ENCODE measurements at places on chromosomes 5 and 9.

- DNase-seq, result no peak
Measured at GRCh38 chr9:31807574-31808256, 576.7 kb upstream of the ACO1 start.

GRCh38 chr5:107516452-107517184 lies 154.1 kb downstream of the EFNA5 start:
- DNase-seq, result no peak

DNA sequence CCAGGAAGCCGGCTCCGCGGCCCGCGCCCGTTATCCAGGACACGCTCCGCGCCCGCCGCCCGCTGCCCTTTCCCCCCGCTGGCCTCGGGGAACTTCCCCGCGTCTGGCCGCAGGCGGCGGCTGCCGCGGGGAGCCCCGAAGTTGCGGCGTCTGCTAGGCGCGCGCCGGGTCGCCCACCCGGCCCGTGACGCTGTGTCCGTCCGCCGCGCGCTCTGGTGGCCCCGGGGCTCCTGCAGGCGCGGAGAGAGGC lies 621 bp upstream of the GCNT4 start:
- no peak for DNase-seq

- DNase-seq, result no peak
Measured at GRCh38 chr5:155529362-155529761, 515.8 kb downstream of the KIF4B start.

- no peak for DNase-seq
Measured at GRCh38 chr5:181261320-181262049, 542 bp upstream of the TRIM52 start.

- no peak for DNase-seq
Measured at GRCh38 chr9:107805201-107805600, 315.6 kb upstream of the KLF4 start.

GRCh38 chr5:107512029-107512428 lies 158.7 kb downstream of the EFNA5 start:
- no peak for DNase-seq

DNA sequence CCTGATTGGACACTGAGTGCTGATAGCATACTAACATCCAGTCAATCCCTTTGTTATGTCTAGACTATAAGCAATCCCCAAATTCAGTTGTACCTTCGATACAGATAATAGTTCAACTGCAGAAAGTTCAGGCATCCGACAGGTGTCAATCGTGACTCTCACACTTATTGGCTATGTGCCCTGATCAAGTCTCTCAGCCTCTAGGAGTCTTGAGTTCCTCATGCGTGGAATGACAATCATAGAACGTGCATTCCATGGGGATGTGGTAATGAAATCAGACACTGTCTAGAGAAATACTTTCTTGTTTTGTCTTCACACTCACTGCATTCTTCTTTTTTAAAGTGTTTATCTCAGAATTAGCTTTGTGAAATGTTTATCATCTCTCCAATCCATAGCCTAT lies 4.8 kb downstream of the ANKRD34B start:
- no peak for DNase-seq

- DNase-seq, result no peak
Measured at GRCh38 chr5:118378959-118379358, 609.4 kb downstream of the DTWD2 start.

DNA sequence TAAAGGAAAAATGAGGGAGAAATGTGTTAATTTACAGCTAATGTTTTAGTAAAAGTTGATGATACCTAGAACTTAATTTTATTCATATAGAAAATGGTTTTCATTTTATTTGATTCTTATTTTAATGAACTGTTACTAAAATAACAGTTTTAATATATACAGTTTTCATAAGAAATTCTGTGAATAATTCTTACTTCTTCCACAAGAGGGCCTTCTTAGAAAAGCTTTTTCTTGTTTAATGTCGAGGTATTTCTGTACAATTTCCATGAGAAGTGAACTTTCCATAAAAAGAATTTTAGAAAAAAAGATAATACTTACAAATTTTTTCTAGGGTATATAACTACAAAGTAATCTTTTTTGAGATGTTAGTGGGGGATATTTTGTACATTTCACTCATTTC lies 73.9 kb downstream of the KLF9 start:
- no peak for DNase-seq

DNA sequence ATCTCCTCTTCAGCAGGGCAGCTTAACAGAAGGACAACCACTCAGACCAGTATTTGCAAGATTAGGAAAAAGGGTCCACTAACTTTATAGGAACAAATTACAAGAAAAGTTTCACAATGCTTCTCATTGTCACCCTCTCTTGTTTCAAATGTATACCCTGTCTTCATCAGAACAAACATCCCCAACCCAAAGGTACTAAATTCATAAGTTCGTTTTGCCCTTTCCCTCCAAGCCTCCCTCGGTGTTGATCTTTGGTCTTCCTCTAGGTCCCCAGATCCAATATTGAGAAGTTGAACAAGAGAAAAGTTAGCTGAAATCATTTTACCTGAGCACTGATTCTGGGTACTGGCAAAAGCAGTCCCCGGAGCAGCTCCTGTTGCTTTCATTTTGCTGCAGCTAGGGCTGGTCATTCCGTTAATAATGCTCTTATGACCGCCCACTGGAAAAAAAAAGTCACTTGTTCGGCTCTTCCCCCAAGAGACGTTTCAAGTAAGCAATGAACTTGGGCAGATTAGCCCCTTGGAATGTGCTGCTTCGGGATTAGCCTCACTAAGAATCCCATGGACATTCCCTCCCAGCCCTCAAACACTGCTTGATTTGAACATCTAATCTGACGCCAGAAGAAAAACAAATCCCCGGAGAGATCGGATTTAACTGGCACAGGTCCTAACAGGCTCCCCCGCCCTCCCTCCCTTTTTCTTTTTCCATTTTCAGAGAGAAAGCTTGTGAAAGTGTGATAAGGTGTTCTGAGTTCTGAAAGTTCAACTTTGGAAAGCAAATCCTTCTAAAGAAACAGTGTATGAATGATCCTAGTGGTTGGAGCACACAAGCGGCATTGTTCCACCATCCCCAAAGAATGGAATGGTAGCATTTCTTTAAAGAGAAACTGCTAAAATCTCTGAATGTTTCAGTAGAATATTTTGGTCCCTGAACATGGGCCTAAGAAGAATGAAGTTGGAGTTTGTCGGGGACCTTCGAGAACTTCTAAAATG lies 252.5 kb downstream of the TRPM3 start:
- no peak for DNase-seq

DNA sequence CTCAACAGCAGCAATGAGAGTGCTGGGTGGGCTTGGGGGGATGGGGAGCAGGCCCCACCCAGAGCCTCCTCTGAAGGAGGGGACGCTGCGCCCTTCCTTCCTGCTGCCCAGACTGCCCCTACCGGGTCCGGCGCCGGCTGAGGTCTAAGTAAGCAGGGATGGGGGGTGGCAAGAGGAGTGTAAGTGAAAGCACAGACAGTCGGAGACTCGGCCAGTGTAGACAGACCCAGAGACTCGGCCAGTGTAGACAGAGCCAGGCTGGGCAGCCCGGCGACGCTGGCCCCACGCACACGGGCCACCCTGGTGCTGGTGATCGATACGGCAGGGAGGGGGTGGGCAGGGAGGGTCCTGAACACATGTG lies 7.4 kb upstream of the ENTPD8 start:
- DNase-seq, result no peak

DNA sequence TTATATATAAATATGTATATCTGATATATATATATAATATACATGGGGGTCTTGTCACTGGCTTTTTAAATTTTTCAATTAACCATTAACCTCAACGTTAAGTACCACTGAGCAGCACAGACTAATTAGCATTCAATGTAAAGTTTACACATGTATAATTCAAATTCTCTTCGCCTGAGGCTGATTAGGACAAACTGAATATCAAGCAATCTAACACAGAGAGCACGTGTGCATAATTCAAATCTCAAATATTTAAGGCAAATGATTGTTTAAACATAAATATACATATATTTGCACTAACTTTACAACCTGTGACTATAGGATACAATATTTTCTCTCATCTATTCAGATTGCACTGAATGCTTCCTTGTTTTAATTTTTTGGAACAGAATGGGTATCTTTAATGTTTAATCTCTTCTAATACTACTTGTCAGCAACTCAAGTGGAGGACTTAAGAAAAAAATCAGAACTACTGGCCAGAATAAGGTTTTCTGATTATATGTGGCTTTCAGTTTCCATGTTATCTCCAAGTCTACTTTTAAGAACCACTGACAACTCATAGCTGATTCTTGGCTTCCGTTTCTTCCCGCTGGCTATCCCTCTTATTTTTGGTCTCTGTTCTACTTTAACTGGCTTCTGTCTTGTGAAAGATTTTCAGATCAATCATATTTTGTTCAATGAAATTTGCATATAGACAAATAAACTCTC lies 204.8 kb downstream of the MLLT3 start:
- no peak for DNase-seq

GRCh38 chr5:91110686-91111085 lies 272.4 kb downstream of the ARRDC3 start:
- DNase-seq, result no peak

DNA sequence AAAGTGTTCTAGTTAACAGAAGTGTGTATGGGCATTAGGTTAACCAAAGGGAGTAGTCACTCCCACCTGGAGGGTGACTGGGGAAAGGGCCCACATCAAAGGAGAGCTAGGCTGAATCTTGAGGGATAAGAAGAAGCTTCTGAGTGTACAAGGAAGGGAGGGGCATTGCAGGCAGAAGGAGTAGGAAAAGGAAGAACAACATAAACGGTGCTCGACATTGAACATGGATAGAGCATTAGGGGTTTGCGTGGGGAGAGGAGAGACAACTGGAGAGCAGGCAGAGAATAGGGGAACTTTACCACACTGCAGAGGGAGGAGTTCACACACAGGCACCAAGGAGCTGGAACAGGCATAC lies 5.3 kb upstream of the GLRX start:
- no peak for DNase-seq

Data from cortex of kidney (tissue), 1 donor.